ENCODE measurements at places on chromosomes 2 and 18. TPM values are rescaled to one million over a fixed set of nuclear protein-coding genes. Genes with fewer than 3 reads are reported as not detected.

Gene NT5DC4
- not detected for total RNA-seq

Gene OR6B2
- not detected for total RNA-seq

Gene TMEM17
- total RNA-seq: 3.0 TPM

DNA sequence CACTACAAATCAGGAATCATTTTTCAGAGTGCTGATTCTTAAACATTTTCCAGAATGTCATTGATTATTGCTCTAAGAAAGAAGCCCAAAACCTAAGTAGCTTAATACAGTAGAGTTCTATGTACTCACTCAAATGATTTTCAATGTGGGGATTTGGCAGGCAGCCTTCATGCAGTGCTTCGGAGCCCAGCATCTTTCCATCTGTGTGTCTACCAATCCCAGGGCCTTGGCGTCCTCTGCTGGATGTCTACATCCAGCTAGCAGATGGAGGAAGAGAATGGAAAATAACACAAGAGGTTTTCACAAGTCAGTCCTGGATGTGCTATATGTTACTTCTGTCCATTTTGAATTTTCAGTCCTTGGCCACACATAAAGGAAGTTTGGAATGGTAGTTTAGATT lies 151.8 kb downstream of the RDH14 start:
- DNase-seq: no peak

GRCh38 chr2:168907940-168908662 lies 7.0 kb downstream of the G6PC2 start:
- DNase-seq: no peak

- peak; percentile 82 for DNase-seq
Observed at GRCh38 chr2:217890445-217890844, 112.3 kb downstream of the TNS1 start.

GRCh38 chr18:67232991-67233390 lies 283.5 kb downstream of the DSEL start:
- DNase-seq: no peak

DNA sequence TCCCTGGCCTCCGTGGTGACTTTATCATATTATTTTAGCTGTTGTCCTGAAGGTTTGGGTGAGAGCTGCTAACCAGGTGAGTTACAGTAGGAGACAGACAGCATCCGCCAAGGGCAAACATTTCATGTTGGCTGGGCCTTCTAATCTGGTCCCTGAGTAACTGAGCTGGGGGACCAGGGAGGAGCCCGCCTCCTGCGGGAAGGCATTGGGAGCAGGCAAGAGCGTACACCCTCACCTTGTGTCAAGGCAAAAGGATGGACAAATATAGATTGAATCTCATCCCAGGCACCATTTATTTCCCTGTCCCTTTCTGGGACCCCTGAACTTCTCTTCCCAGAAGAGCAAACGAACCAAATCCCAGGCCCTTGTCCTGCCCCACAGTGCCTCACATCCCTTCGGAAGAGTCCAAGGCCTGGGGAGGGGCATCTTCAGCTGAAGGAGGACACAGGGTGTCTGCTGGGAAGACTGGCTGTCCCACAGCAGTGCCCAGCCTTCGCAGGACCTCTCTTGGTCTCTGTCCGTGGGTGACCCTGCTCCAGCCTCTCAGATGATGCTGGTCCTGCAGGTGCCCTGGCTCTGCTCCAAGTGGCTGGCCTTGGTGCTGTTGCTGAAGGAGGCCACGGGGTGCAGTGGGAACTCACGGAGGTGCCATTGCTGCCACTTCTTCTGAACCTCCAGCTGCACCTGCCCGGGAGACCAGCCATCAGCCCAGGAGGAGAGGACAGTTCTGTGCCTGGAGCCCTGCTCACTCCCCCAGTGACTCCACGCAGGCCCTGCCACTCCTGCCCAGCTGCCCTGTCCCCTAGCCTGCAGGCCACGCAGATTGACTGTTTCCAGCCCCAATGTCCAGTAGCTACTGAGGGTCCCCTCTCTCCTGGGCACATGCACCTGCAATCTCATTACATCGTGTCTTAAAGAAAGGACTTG lies 8.2 kb downstream of the TMEM37 start:
- DNase-seq: no peak

- no peak for DNase-seq
Observed at GRCh38 chr2:150700666-150701580, 213.5 kb upstream of the RND3 start.

GRCh38 chr2:217685255-217685605 lies 317.6 kb downstream of the TNS1 start:
- peak; percentile 98 for DNase-seq

GRCh38 chr2:110877031-110877827 lies 144.9 kb downstream of the ACOXL start:
- DNase-seq: no peak

- peak; percentile 75 for DNase-seq
Observed at GRCh38 chr2:222969491-222969890, 82.5 kb upstream of the KCNE4 start.
